ENCODE measurements at places on chromosomes 3 and 15.
A peak's percentile ranks its signal among the peaks of the same experiment; 100 is the strongest.

- no peak for DNase-seq
Observed at GRCh38 chr3:70565861-70566260, 253.4 kb upstream of the MDFIC2 start.

DNA sequence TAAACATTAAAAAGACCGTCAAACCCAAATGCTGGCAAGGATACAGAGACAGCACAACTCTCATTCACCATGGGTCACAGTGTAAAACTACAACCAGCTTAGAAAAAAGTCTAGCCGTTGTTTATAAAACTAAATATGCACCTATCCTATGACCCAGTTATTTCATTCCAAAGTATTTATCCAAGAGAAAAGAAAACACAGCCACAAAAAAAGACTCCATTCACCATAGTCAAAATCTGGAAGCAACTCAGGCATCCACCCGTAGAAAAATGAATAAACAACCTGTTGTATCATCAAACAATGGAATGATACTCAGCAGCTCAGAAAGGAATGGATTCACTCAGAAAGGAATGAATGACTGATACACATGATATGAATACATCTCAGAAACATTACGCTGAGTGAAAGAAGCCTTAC, 28.6 kb downstream of the PLD1 start:
- DNase-seq = no peak

DNA sequence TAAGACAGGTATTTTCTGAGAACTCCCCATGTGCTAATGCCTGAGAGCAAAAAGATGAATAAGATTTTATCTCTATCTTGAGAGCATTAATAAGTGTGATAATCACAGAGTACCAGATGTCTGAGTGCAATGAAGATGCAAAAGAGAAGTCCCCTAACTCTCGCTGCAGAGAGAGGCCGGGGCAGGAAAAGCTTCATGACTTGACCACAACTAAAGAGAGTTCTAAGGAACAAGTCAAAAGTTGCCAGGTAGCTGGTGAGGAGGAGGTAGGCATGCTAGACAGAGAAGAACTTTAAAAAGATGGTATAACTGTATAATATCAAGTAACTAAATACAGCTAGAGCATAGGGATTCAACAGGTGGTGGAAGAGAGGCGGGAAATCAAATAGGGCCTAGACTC, 28.8 kb downstream of the MTMR10 start:
- DNase-seq = peak; percentile 73

- DNase-seq = peak; percentile 2
Observed at GRCh38 chr15:71103102-71103676, 12.1 kb upstream of the THSD4 start.

DNA sequence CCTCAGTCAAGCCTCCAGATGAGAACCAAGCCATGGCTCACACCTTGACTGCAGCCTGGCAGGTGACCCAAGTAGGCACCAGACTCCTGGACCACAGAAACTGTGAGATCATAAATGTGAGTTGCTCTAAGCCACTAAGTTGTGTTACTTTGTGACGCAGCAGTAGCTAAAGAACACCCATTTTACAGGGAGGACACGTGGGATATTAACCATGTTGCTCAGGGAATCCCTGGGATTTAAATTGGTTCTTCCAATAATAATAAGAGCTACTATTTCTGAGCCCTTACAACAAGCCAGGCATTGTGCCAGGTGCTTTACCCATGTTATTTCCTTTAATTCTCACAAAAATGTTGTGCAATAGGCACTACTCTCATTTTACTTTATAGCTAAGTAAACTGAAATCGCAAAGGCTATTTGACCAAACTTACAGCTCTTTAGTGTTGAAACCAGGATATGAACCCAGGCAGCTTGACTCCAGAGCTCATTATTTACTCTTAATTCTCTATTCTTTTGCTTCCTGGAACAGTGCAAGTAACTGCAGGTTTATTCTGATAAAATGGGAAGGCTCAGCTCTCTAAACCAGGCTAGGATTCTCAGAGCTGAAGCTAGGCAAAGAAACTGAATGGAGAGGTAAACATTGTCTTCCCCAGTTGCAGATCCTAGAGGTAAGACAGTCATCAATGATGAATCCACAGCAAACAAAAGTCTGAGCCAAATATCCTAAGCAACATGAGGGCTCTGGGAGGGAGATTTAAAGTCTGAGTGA, 294.4 kb downstream of the KBTBD8 start:
- DNase-seq = no peak

- DNase-seq = peak; percentile 60
Observed at GRCh38 chr15:96330064-96330449, 443 bp upstream of the NR2F2 start.

DNA sequence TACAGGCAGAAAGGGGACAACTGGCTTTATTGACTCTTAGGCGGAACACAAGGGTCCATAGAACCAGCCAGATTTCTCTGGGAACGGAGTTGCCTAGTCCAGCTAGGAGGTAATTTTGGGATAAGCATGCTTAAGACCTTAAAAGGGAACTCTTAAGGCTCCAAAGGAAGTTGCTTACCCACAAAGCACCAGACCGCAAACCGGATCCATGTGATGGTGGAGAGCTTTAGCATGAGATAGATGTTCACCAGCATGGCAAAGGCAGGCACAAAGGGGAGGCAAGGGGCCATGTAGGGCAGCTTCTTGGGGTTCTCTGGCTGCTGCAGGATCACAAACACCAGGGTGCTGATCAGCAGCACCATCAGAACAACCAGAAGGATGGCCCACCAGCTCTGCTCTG, 61.4 kb downstream of the CLDN11 start:
- DNase-seq = peak; percentile 26

GRCh38 chr3:186638259-186638658, 1.9 kb upstream of the FETUB start:
- no peak for DNase-seq

- no peak for DNase-seq
Observed at GRCh38 chr3:77234004-77234403, 194.1 kb downstream of the ROBO2 start.

- no peak for DNase-seq
Observed at GRCh38 chr15:42364529-42364928, 5.2 kb downstream of the CAPN3 start.

- DNase-seq = no peak
Observed at GRCh38 chr3:71636001-71636400, 52.5 kb upstream of the FOXP1 start.

DNA sequence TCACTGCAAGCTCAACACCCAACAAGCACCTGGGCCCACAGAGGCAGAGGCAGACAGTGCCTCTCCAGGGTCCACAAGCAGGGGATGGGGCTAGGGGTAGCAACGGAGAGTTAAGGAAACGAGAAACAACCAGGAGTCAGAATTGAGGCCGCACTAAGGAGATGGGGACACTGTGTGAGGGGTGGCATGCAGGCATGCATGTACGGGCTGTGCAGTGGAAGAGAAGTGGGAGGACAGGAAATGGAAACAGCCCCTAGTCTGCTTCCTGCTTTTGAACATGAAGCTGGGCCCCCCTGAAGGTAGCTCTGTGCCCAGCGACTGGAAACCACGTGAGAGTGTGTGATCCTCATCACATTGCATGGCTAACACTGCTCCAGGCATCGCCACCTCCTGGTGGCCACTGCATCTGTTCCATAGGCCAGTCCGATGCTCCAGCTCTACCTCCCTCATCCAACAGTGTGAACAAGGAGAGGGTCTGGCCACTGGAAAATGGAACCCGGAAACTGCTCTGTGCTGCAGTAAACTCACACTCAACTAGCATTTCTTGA, 44.0 kb downstream of the XXYLT1 start:
- no peak for DNase-seq

DNA sequence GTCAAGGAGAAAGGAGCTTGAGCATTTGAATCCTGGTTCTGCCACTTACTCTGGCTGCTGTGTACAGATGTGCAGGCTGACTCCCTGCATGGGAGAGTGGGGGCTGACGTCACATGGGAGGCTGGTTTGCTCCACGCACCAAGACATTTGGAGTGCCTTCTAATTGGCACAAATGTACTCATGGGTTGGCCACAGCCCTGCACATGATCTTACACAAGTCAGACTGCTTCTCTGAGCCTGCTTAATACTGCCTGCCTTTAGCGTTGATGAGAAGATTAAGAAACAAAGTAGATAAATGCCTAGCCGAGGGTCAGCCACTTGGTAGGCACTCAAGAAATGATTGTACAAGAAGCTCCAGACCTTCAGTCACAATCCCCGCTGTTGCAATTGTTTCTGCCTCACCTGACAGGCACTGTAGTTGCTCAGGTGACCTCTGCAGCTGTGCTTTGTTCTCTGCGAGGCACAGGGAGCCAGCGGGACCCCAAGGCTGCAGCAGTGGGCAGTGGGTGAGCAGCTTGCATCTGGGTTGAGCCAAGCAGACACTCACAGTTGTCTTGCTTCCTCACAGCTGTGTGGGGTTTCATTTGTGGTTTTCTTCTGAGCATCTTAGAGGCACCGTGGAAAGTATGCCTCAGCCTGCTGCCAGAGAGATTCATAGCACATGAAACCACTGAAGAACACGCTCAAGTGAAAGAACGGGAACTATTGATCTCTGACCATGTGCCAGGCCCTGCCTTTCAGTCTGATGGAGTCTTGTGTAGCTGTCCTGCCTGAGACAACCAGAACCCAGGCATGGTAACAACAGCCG, 33.1 kb downstream of the GRK7 start:
- DNase-seq = peak; percentile 96

GRCh38 chr3:53902711-53903110, 11.1 kb upstream of the SELENOK start:
- no peak for DNase-seq

GRCh38 chr15:72588096-72588495, 66.4 kb upstream of the GOLGA6B start:
- no peak for DNase-seq

DNA sequence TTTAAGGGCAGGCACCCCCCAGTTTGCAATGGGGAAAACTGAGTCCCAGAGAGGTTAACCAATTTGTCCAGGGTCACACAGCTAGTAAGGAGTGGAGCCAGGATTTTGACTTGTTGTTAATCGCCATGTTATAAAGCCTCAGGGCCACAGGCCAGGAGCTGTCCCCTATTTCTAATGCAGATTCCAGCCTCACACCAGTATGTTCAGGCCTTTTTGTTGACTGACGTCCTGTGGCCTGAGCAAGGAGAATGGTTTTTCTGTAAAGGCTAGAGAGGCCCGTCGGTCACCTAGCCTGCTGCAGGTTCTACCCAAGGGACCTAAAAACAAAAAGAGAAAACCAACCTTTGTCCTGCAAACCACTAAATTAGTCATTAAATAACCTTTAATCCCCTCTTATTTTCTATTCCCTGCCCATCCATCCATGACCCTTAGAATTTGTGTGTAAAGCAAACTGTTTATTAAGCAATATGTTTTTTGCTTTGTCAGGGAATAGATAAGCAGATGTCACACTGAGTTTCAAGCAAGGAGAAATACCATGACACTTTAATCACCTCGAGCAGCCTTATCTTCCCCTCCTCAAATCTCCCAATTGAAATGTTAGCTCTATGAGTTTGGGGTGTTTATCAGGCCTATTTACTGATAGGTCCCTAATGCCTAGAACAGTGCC, 14.1 kb downstream of the ACOX2 start:
- no peak for DNase-seq

GRCh38 chr15:38115121-38115520, 137.5 kb upstream of the SPRED1 start:
- no peak for DNase-seq

DNA sequence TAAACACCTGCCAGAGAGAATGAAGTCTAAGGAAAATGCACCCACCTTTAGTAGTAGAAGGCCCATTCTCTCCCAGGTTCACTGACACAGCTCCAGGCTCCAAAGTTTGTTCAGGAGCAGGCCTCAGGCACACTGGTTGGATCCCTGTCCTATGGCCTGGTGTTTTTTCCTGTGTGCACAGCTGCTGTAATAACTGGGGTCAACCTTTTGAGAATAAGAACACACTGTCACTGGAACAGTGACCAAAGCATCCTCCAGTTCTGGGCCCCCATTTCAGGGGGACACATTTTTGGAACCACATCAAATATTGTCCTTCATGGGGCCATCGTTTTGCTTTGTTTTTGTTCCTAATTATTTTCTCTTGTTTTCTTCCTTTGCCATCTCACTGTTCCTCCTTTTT, 95.8 kb downstream of the ARNT2 start:
- DNase-seq = no peak

DNA sequence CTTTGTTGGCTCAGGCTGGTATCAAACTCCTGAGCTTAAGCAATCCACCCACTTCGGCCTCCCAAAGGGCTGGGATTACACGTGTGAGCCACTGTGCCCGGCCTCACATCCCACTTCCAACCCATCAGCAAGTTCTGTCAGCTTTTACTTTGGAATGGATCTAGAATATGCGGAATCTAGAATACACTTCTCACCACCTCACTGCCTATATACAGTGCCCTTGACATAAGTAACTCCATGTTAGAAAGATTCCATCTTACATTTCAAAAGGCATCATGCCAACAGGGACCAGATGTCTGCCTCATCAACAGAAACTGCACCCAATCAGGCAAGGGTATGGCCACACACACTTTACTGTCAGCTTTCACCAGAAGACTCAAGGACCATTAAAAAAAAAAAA, 9.9 kb upstream of the RBSN start:
- no peak for DNase-seq

DNA sequence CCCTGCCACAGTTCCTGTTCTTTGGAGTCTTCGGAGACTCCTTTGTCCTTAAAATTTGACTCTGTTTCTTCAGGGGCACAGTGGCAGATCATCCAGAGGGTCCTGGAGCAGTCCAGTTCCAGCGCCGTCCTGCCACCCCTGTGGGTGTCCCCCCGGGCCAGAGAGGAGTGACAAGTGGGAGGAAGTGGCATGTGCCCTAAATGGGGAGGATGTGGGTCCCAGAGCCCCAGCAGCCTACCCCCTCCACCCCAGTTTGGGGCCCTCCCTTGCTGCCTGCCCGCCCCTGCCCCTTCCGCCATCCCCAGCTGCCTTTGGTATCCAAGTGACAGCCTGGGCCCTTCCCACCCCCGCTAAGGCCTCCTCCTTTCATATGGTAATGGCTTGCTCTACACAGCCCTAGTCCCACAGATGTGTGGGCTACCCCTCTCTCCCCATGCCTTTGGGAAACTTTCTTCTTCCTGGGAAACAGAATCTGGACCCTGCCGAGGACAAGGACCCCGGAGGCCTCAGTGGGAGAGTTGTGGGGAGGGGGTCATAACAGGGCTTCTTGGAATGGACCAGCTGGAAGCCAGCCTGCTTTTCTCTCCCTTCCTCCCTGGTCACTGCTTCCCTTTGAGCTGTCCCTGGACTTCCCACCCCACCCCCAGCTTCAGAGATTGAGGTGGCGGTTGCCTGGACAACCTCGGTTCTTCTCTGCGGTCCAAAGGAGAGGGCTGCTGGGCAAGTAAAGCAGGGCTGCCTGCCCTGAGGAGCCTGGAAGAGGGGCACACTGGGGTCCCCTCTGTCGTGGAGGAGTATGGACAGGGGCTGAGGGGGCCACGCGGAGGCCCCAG, 43.2 kb downstream of the KLHL25 start:
- no peak for DNase-seq

- no peak for DNase-seq
Observed at GRCh38 chr3:42123012-42123581, 31.9 kb downstream of the TRAK1 start.

- DNase-seq = no peak
Observed at GRCh38 chr3:64150623-64151207, 74.6 kb downstream of the PRICKLE2 start.

GRCh38 chr15:85284497-85284896, 95.9 kb upstream of the AKAP13 start:
- DNase-seq = no peak
